Liver (tissue), 10 donors: ENCODE measurements at places on chromosomes 7 and 10. TPM values are rescaled to one million over a fixed set of nuclear protein-coding genes. Genes with fewer than 3 reads are reported as not detected.

- H3K27ac ChIP-seq: no peak overlapping the region
- H3K36me3 ChIP-seq: no peaks in the 10 kb centered on the region
- no peak overlapping the region for H3K4me3 ChIP-seq
- no peaks in the 10 kb centered on the region for H3K4me1 ChIP-seq
These were observed 103.5 kb upstream of the FERD3L start for GRCh38 chr7:19248681-19249080.

DNA sequence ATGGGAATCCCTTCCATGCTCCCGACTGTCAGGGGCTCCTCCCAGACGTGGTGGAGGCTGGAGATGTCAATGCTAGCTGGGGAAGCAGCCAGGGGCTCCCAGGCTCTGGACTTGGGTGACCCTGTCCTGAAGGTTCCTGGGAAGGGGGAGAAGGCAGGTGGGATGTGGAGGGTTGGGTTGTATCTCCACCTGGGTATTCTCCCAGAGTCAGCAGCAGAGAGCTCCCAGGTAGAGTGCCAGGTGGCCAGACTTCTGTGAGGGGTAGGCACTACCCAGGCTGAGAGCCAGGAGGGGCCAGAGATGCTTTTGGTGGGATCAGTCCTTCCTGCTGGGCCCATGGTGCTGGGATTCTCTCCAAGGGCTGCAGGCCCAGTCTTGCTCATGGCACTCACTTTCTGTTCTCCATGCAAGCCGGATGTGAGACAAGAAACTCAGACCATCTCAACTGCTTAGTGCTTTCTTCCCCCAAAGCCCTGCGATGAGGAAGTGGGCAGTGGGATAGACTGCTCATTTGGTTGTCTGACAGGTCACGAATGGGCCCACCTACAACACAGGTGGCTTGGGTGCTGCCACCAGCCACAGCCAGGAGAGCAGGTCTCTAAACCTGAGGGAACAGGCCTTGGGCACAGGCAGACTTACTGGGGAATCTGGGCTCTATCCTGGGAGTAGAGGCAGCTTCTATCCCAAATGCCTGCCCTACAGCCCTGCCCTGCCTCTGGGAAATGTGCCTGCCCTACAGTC, 52.5 kb upstream of the CAMK2B start:
- DNase-seq: peak; percentile 33
- no peak overlapping the region for H3K27ac ChIP-seq
- H3K4me3 ChIP-seq: no peak overlapping the region
- H3K4me1 ChIP-seq: no peaks in the 10 kb centered on the region
- H3K27me3 ChIP-seq: peaks cover 3% of the 10 kb centered on the region

- H3K36me3 ChIP-seq: peaks cover 27% of the 10 kb centered on the region
- no peaks in the 10 kb centered on the region for H3K4me1 ChIP-seq
- DNase-seq: no peak
- no peak overlapping the region for H3K4me3 ChIP-seq
- H3K27me3 ChIP-seq: no peaks in the 10 kb centered on the region
- H3K27ac ChIP-seq: no peak overlapping the region
These were observed 263.6 kb downstream of the DOCK4 start for GRCh38 chr7:111942450-111943081.

DNA sequence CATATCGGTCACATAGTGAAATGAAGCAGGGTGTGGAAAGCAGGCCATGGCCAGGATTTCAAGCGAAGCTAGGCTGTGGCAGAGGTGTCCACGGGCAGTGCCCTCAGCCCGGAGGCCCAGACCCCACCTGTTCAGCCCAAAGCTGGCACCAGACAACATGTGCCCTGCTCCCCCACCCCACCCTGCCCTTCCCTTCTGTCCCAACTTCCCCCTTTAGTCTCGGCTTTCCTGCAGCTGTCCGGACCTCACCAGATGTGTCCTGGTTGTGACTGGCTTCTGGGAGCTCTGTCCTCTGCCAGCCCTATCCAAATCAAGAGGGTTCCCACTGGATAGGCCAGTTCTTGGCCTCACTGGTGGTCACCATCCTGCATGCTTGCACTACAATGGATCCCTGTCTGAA, 37.3 kb downstream of the ADAM12 start:
- no peak for DNase-seq
- H3K27ac ChIP-seq: no peak overlapping the region
- no peaks in the 10 kb centered on the region for H3K4me1 ChIP-seq
- H3K36me3 ChIP-seq: no peaks in the 10 kb centered on the region

The GPR26 gene
- not detected for total RNA-seq
